ENCODE measurements at places on chromosomes 12 and 14. TPM values are rescaled to one million over a fixed set of nuclear protein-coding genes. Genes with fewer than 3 reads are reported as not detected.

DNA sequence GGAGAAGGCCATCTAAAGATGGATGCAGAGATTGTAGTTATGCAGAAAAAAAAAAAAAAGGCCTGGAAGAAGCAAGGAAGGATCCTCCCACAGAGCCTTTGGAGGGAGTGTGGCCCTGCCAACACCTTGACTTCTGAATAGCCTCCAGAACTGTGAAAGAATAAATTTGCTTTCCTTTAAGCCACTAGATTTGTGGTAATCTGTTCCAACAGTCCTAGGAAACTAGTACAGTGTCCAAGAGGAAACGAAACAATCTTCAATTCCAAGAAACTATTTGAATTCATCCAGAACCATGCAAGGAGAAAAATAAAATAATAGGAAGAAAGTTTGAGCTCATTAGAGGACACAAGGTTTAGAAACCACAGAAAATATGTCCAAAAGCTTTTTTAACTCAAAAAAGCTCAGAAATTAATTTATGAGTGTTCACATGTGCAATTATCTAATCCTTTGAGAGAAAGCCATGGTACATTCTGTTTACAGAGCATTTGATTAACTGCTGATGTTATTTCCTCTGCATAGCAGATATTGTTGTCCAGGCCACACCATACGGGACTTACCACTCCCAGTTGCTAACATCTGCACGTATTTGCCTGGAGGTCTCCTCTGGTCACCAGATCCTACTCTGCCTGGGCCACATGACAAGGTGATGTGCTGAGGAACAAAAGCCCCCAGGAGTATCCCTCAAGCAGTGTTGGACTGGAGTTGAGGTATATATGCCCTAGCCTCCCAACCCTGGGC, 30.0 kb upstream of the STAB2 start:
- DNase-seq = peak; percentile 60

DNA sequence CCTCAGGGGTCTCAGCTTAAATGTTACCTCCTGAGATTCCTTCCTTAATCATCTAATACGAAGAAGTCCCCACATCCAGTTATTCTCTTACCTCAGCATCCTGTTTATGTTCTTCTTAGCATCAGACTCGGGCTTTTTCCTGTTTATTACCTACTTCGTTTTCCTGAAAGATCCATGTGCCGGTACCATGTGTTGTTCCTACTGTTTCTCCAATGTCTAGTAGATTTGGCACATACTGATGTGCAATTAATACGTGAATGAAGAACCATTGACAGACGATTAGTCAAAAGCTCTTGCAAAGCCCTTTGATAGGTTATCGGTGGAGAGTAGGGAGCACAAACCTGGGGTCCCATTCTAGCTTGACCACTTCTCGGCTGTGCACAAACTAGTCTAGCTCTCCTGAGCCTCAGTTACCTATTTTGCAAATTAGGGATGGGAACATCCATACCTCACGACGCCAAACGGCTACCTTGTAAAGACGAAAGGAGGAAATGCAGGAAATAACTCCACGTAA, 735 bp upstream of the MAPKAPK5 start:
- no peak for DNase-seq

DNA sequence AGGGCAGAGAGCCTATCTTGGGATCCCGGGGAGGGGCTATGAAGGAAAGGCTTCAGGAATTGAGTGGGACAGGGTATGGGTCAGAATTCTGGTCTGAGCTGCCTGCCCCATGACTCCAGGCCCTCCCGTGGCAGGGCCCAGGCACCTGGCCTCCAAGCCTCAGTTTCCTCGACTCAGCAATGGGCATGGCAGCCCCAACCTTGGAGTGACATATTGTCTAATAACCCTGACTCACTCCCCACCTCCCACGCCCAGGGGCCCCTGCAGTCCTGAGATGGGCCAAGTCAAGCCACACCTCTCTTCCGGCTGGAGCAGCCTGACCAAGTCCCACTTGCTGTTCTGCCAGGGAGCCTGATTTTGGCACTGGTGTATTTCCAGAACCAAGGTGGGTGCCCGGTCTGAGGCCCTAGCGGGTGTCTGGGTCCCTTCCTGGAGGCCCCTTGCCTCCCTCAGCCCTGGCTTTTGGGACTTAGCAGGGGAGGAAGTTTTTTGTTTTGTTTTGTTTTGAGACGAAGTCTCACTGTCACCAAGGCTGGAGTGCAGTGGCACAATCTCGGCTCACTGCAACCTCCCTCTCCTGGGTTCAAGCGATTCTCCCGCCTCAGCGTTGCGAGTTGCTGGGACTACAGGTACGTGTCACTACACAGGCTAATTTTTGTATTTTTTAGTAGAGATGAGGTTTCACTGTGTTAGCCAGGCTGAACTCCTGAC, 40.3 kb upstream of the RCOR1 start:
- no peak for DNase-seq

GRCh38 chr14:104428333-104428851, 151.2 kb upstream of the C14orf180 start:
- peak; percentile 72 for DNase-seq

DNA sequence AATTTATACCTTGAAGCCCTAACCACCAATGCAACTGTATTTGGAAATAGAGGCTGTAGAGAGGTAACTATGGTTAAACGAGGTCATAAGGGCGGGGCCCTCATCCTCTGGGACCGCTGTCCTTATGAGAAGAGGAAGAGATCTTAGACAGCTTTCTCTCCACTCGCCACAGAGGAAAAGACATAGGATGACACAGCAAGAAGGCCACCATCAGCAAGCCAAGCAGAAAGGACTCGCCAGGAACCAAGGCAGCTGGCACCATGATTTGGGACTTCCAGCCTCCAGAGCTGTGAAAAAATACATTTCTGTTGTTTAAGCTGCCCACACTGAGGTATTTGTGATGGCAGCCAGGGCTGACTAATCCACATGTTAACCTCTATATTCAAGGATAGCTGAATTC, 30.4 kb upstream of the BCAT1 start:
- no peak for DNase-seq

GRCh38 chr14:20419419-20419818, 6.1 kb upstream of the TEP1 start:
- DNase-seq = peak; percentile 67

DNA sequence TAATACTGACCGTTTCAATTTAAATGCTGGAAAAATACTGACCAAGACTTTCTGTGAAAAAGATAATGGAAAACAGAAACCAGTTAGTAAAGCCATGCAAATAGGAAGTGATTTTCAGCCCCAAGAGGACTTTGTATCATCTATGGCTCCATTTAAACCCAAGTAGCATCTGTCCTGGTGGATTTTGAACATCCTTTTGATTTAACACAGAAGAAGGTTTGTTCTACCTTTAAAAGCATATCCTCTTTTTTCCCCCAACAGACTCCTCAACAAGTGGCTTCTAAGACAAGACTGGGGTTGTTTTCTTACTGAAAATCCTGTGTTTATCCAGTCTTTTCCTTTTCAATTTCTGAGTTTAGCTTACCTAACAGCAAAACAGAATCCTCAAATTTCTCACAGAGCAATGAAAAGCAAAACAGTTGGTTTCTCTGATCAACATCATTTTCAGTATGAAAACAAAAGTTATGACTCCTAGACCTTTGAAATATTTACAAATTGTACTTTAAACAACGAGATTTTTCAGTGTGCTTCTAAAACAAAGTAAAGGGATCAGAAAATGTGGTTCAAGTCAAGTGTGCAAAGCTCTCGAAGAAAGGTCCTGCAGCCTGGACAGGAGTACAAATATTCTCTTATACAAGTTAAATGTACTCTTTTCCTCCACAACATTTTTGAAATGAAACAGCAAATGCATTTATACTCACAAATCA, 2.9 kb downstream of the PHLDA1 start:
- DNase-seq = no peak

GRCh38 chr14:100540926-100541620, 46.1 kb downstream of the BEGAIN start:
- no peak for DNase-seq

DNA sequence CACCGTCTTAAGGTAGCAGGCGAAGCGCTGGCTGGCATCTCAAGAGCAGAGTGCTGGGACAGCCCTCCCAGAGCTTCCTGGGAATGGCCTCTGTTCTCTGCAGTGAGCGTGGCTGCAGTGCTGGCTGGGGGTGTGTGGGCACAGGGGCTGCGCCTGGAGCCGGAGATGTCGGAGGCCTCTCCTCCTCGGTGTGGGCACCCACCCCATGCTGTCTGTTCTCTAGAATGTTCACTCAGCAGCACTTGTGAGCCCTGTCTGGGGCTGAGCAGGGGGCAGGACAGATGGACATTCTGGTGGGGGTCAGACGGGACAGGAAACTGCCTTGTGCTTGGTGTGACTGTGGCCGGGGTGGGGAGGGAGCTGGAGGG, 15.9 kb downstream of the FBRSL1 start:
- no peak for DNase-seq

GRCh38 chr12:26830783-26831551, 2.0 kb downstream of the ITPR2 start:
- no peak for DNase-seq

GRCh38 chr12:14958361-14959125, 2.9 kb downstream of the ARHGDIB start:
- no peak for DNase-seq

DNA sequence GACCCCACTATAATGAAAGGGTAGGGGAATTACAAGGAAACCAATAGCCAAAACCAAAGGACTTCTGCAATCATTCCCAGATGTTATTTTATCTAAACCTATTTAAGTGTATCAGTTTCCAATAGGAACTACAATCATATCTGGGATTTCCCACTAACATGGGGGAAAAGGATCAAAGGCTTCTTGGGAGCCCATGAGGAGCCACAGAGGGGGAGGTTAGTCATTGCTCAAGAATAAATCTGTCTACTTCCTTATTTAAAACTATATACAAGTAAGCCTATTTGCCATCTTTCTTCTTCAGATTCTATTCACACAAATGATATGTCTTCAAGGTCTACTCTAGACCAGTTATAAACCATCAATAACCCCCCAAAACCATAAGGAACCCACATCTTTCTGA, 33.1 kb downstream of the FGD6 start:
- no peak for DNase-seq

- DNase-seq = no peak
Observed at GRCh38 chr12:87679251-87679650, 349.9 kb downstream of the C12orf50 start.

DNA sequence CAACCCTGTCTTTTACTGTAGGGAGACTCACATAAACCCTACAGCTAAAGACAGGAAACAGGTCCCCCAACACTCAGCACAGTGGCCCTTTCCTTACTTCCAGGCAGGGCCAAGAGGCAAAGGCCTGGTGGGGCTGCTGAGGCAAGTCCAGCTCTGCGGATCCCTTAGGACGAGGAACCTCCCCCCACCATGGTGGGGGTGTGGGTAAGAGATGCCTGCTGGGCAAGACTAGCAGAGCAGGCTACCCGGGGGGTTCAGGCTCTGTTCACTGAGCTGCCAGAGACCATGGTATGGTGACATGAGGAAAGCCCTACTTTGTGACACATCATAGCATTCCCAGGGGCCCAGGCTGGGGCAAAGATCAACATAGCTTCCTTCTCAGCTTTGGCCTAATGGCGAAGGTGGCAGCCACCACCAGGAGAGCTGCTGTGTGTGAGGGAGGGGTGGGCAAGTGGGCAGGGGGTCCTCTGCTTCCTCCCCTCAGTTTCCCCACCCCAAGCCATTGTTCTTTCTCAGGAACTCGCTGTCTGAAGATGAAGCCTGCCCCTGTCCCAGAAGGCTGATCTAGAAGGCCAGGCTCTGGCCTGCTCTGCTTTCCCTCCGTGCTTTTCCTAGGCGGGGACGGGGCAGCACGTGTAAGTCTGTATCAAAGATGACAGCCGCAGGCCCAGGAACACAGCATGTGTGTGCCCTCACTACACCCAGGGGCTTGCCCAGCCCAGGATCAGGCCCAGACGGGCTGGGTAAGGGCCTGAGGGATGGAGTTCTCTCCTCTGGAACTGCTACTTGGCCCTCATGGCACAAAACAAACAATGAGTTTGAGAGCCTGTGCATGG, 10.1 kb upstream of the TINF2 start:
- no peak for DNase-seq

- no peak for DNase-seq
Observed at GRCh38 chr12:1933342-1934051, 15.0 kb upstream of the CACNA2D4 start.

DNA sequence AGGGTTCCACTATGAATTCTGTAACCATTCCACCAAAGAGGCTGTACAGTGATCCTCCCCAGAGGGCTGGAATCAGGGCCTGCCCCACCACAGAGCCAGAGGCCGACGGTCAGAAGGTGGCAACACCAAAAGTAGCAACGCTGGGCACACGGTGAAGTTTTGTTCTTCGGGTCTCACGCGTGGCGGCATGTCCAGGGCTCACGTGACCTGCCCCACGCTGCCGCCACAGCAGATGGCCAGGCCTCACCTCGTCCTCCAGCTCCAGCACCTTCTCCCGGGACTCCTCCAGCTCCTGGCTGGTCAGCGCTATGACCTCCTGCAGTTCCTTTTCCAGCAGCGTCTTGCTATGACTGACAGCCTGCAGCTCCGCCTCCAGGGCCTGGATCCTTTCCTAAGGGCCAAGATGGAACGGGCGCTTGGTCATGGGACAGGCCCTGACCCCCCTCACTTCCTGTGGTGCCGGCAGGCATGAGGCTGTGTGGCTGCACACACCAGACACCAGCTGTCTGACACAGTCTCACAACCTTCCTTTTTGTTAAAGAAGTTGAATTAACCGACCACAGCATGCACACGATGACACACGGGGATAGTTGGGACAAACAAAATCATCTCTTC, 22.4 kb upstream of the ANKLE2 start:
- DNase-seq = no peak

GRCh38 chr12:52279422-52280318, 5.2 kb downstream of the KRT86 start:
- DNase-seq = peak; percentile 75

- no peak for DNase-seq
Observed at GRCh38 chr12:105431537-105432100, 101.1 kb downstream of the C12orf75 start.

DNA sequence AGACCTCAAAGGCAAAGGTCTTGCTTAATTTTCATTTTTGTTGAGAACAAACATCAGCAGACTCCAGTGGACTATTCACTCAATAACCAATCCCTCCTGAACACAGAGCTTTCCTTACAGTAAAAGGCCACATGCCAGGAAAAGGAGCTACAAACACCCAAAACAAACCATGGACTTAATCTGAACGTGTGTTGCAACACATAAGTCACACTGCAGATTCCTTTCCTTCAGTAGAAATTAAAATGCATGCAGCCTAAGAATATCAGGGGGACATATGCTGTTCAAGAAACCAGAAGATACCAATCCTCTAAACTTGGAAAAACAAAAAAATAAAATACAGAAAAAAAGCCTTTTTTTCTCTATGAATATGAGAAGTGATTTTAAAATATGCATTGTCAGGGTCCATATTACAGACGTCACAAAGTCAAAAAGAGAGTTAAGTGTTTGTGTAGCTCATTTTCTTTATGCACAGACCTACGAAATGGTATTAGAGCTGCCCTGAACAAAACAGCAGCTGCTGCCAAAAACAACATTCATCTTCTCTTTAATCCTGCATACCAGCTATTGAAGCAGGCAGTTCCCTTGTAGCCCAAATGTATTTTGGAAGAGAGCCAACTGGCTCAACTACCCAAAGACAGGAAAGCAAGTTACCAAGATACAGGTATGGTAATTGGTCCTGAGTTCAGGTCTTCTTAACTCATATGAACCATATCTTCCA, 26.2 kb downstream of the KITLG start:
- DNase-seq = no peak

The FOXG1 gene
- not detected for total RNA-seq

The PRR4 gene
- 79.0 TPM for total RNA-seq

The TMEM233 gene
- not detected for total RNA-seq

The LRRK2 gene
- total RNA-seq = 5.7 TPM

The FGF6 gene
- not detected for total RNA-seq

The MPHOSPH9 gene
- total RNA-seq = 3.5 TPM

The RBP5 gene
- not detected for total RNA-seq

The PWP1 gene
- total RNA-seq = 47.2 TPM

The NDUFA9 gene
- total RNA-seq = 34.9 TPM

The MYH7 gene
- total RNA-seq = 0.13 TPM

The CLEC12A gene
- total RNA-seq = 0.19 TPM

The FSCB gene
- not detected for total RNA-seq

The ASIC1 gene
- total RNA-seq = 0.30 TPM

The KRT78 gene
- 114 TPM for total RNA-seq
